ENCODE measurements at places on chromosomes 11 and 22. TPM values are rescaled to one million over a fixed set of nuclear protein-coding genes. Genes with fewer than 3 reads are reported as not detected.

- DNase-seq, result no peak
These were observed 58.3 kb downstream of the LDLRAD3 start for GRCh38 chr11:36002196-36002595.

DNA sequence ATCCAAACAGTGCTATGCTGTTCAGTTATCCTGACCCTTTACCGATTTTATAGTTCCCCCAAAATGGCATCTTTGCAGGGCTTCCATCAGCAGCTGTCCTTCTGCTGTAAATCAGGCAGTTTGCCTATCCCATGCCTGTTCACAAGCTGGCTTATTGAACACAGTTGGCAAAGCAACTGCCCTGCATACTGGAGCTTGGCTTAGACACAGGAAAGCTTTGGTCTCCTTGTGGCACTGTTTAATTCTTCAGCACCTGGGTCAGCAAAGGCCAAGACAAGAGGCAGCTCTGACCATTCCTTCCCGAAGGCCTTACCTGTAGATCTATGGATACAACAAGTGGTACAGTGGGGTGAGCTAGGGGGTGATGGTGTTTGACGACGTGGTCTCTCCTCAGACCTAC lies 32.2 kb downstream of the TSPAN18 start:
- peak; percentile 12 for DNase-seq

GRCh38 chr11:70146299-70146698 lies 56.8 kb upstream of the FADD start:
- DNase-seq, result no peak

GRCh38 chr22:25362215-25362882 lies 142.9 kb downstream of the CRYBB2 start:
- DNase-seq, result peak; percentile 87

DNA sequence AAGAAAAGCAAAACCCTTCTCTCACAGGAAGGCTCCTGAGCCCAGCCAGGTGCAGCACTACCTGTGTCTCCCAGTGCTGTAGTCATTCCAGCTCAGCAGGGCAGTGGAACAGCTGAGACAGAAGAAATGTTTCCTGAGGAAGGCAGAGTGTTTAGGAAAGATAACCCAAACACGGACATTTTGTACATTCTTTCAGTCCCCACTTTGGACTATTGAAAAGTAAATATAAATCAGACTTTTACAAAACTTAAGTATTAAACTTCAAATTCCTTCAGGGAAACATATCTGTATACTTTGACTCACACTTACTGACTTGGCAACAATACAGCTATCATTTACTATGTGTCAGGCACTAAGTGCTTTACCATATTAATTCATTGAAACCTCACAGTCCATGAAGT lies 40.4 kb downstream of the RRAS2 start:
- DNase-seq, result no peak

DNA sequence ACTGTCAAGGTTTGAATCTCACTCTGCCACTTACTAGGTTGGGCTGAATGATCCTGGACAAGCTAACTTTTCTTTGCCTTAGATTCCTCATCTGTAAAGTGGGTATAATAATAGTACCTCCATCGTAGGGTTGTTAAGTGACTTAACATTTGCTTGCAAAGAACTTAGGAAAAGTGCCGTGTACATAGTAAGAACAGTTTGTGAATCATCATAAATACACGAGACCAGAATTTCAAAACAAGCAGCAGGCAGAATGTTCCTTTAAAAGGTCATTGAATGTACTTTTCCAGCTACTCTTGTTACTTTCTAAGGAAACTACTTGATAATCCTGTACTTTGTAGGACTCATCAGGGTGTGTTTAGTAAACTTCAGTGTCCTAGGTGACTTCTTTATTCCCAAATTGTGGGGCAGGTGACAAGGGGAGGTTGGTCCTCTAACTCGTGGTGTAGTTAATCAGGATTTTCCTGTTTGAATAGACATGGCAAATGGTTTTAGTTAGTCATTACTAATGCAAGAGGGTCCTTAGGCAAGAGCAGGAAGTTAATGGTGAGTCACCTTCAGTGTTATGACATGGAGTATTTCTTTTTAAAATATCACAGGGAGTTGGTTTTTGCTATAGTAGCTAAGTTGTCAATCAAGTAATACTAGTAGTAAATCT lies 67.9 kb downstream of the YAP1 start:
- no peak for DNase-seq

DNA sequence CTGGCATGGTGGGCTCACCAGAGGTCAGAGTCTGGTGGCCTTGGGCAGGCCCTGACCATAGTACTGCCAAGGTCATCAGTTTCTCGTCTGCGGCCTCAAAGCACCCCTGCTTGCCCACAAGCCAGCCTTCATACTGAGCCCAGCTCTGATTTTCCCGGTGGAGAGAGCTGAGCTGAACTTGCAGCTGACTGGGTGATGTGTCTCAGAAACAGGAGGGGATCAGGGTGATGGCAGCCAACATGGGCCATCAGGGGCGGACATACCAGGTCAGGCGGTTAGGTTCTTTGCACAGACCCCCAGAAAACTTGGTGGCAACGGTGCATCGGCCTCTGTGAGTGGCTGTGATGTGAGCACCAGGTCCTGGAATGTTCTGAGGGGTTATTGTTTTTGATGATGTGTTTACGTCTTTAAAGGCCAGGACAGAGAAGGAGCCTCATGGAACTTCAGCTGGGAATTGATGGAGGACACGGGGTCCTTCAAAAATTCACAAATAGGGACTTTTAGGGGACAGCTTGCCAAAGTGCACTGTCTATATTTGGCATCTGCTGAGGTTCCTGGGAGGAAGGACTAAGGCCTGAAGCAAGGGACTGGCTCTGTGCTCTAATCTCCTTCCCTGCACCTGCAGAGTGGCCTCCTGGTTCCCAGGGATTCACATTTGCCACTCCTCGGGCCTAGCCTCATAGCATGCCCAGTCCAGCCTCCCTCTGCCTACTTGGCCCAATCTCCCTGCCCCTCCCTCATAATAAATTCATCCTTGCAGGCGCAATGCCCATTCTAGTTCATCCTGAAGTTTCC lies 131.2 kb downstream of the OSBP2 start:
- no peak for DNase-seq

- DNase-seq, result no peak
These were observed 9.8 kb upstream of the HBE1 start for GRCh38 chr11:5279471-5280090.

GRCh38 chr22:28283068-28283654 lies 364.1 kb upstream of the PITPNB start:
- no peak for DNase-seq

GRCh38 chr11:34924714-34925113 lies 8.3 kb downstream of the PDHX start:
- DNase-seq, result no peak

GRCh38 chr11:127640561-127641451 lies 640.2 kb upstream of the KIRREL3 start:
- no peak for DNase-seq

DNA sequence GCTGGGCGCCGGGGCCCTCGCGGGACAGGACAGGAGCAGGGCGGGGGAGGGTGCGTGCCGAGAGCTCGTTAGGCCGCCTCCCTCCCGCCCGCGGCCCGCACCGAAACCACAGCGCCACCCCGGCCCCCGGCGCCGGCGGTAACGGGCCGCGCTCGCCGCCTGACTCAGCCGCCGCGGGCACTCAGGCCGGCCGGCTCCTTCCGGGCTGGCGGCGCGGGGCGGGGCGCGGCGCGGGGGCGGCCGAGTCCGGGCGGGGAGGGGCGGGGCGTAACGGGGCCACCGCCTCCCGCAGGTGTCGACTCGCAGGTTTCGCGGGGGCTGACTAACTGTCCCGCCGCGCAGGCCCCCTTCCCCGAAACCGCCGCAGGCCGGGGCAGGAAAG lies at the start of gene AP5B1:
TSS of gene AP5B1 (minus strand) at position 207 of the 382 bp plus-strand sequence. CDS start 385 bp downstream, outside the sequence.
- peak; percentile 83 for DNase-seq

GRCh38 chr22:44782363-44782963 lies 30.1 kb downstream of the ARHGAP8 start:
- DNase-seq, result no peak

- DNase-seq, result no peak
These were observed 304.3 kb upstream of the NCAM1 start for GRCh38 chr11:112656772-112657428.

DNA sequence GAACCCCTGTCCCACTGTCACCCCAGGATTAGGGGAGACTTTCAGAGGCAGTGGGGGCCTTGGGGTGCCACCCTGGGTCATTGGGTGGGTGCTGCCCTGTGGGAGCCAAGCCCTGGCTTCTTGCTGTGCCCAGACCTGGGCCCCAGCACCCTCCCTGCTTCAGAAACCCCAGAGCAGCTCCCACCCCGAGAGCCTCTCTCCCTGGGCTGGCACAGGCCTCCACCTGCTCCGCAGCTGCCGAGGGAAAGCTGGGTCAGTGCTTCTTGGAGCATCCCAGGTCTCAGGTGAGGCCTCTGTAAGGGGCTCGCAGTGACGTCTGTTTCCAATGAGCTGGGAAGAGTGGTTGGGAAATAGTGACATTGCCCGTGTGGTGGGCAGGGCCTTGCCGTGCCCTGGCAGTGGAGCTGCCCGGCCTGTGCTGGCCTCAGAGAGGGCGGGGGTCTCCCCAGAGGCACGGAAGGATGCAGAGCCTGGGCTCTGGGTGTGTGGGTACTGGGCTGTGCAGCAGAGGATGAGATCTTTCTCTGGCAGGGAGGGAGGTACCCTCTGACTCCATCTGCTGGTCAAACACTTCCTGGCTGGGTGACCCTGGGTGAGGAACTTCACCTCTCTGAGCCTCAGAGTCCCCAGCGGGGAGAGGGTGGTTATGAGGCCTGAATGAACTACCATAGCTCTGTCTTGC lies 23.0 kb downstream of the C22orf23 start:
- no peak for DNase-seq

- DNase-seq, result no peak
These were observed 149.8 kb downstream of the CCDC34 start for GRCh38 chr11:27213232-27213660.

DNA sequence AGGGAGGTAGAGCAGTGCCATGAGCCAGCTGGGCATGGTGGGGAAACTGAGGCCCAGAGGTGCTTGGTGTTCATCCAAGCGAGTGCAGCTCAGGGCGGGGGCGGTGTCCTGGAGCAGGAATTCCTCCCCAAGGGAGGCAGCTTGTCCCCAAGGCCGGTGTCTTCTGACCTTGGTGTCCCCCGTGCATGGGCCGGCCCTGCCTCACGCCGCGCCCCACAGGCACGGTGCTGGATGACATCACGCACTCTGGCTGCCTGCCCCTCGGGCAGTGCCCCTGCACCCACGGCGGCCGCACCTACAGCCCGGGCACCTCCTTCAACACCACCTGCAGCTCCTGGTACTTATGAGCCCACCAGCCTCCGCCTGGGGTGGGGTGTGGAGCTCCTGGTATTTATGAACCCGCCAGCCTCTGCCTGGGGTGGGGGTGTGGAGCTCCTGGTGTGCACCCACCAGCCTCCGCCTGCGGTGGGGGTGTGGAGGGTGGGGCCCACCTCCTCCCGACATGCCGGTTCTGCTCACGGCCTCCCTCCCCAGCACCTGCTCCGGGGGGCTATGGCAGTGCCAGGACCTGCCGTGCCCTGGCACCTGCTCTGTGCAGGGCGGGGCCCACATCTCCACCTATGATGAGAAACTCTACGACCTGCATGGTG lies 6.7 kb downstream of the MUC5B start:
- peak; percentile 74 for DNase-seq

- DNase-seq, result peak; percentile 53
These were observed 3.4 kb downstream of the MS4A10 start for GRCh38 chr11:60788401-60789125.

GRCh38 chr11:125168918-125169456 lies 4.4 kb downstream of the PKNOX2 start:
- DNase-seq, result no peak

- DNase-seq, result peak; percentile 68
These were observed at the start of gene KCNA4 for GRCh38 chr11:30016588-30017363. TSS of gene KCNA4 (minus strand) at chr11:30017030. CDS start at chr11:30012678, 4,352 bp downstream.

DNA sequence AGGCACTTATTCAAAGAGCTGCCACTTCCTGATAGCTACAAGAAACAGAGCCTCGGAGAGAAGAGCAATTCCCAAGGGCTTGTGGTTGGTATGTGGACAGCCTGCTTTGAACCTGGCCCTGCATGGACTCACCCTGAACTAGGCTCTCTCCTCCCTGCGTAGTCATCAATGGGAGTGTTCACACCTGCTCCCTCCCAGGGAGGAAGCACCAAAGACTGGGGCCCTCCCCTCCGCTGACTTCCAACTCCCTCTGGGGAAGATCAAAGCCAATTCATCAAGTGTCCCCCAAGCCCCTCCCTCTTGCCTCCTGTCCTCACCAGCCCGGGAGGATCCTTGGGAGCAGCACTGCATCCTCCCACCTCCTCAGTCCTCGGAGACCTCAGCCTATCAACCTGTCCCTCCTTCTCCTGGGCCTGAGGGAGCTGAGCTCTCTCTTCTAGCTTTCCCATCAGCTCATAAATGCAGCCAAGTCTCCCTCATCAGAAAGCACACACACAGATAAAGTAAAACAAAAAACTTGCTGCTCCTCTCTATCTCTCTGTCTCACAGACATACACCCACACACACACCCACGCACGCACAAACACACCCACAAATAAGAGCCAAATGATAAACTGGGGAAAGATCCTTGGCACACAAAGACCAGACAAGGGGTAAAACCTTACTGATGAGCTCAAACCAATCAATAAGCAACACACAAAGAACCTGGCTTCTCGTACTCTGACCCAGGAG lies 3.3 kb downstream of the A4GALT start:
- DNase-seq, result no peak

GRCh38 chr11:67165623-67166022 lies 46.6 kb downstream of the KDM2A start:
- DNase-seq, result no peak

GRCh38 chr22:25802018-25802417 lies 60.0 kb downstream of the MYO18B start:
- no peak for DNase-seq

GRCh38 chr11:60870276-60870675 lies 2.9 kb downstream of the ZP1 start:
- DNase-seq, result peak; percentile 25

DNA sequence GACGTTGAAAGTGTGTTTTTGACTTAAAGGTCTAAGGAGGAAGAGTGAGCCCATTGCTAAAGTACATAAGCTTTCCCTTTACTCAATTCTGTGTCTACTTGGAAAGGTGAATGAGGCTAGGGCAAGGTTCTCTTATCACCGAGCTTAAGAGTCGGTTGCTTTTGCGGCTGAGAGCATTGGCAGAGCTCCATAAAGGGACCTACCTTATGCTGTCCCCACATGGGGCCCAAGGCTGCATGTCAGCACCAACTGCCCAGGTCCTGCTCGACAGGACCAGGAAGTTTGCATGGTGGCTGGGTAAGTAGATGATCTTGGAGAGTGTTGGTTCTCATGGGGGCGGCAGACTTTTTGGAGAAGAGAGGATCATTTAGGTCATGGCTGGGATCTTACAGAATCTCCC lies 91.2 kb downstream of the ZBTB16 start:
- peak; percentile 23 for DNase-seq

Gene NUP160
- total RNA-seq, result 24.6 TPM

Gene FDX1
- 9.7 TPM for total RNA-seq

Gene SAA4
- total RNA-seq, result not detected

Gene PIM3
- total RNA-seq, result 37.2 TPM

Gene VEGFB
- 190 TPM for total RNA-seq

Gene MIOX
- total RNA-seq, result not detected

Gene OTUB1
- total RNA-seq, result 37.7 TPM

Gene RASD2
- total RNA-seq, result 13.0 TPM

Gene A4GALT
- total RNA-seq, result 59.8 TPM

Gene PATE2
- not detected for total RNA-seq

Gene WNT11
- total RNA-seq, result 59.3 TPM

Gene FAM180B
- 3.4 TPM for total RNA-seq

Gene CHRM1
- total RNA-seq, result not detected

Gene ALDH3B2
- total RNA-seq, result not detected

Data from posterior vena cava (tissue), 2 donors.